ENCODE measurements at places on chromosomes 1 and 21. TPM values are rescaled to one million over a fixed set of nuclear protein-coding genes. Genes with fewer than 3 reads are reported as not detected.

Gene F13B
- total RNA-seq = not detected

Gene DEPDC1
- total RNA-seq = 0.46 TPM

Gene FCRL1
- total RNA-seq = not detected

Gene RGSL1
- not detected for total RNA-seq

Gene ADCY10
- 0.05 TPM for total RNA-seq

Gene SLAMF9
- not detected for total RNA-seq

Gene PPIAL4G
- total RNA-seq = not detected

Data from prostate gland (tissue), 2 donors.